BJ (cell line): ENCODE measurements at places on chromosomes 13 and 19. TPM values are rescaled to one million over a fixed set of nuclear protein-coding genes. Genes with fewer than 3 reads are reported as not detected.

- no peak for DNase-seq
Measured at GRCh38 chr19:17555929-17556813, 722 bp downstream of the COLGALT1 start.

GRCh38 chr19:8455018-8455417 lies 10.2 kb downstream of the HNRNPM start:
- DNase-seq = no peak

GRCh38 chr19:47390533-47391488 lies 28.5 kb downstream of the MEIS3 start:
- DNase-seq = no peak

DNA sequence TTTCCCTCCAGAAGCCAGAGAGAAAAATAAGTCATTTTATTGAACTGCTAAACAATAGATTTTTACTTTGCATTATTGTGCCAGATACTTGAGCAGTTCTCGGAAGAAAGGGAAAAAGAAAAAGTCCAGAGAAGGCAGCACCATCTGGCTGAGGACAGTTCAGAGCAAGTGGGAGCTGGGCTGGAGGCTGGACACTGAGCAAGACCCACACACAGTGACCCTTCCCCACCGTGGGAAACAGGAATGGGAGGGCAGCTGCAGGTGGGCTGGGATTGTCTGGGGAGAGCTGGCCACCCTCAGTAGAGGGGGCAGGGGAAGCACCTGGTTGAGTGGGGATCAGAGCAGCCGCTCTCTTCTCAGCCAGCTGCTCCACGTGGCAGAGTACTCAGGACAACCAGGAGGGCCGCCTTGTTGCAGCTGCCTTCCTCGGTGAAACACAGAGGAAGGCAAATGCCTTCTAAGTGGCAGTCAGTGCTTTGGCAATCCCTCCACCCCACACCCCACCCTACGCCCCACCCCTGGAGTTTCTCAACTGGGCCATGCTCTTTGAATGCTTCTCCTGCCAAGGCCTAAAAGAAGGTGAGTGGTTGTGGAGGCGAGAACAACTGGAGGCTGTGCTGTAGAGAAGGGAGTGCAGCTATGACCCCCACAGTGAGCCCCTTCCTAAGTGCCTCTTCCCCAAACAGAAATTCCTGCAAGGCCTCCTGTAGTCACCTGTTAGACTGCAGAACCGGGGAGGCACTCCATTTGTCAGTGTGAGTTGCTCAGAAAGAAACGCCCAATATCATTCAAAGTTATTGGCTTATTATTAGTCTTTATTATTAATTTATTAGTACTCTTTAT lies 179.3 kb downstream of the ZIC5 start:
- DNase-seq = no peak

RGS9BP gene
- 0.11 and 0.12 TPM in 2 replicates for polyA plus RNA-seq

GRCh38 chr19:41376241-41376997 lies at the start of gene TMEM91:
TSS of gene TMEM91 (plus strand) at chr19:41376533. CDS start at chr19:41378310, 1,777 bp downstream.
- DNase-seq = no peak

C19orf38 gene
- polyA plus RNA-seq = 0.20 and 0.26 TPM in 2 replicates

GRCh38 chr13:34425327-34425949 lies 516.6 kb upstream of the NBEA start:
- no peak for DNase-seq

- no peak for DNase-seq
Measured at GRCh38 chr19:51607920-51608562, 22.2 kb downstream of the SIGLEC5 start.

RNF113B gene
- not detected in 2 replicates for polyA plus RNA-seq

EFNA2 gene
- not detected in 2 replicates for polyA plus RNA-seq

GRIK5 gene
- polyA plus RNA-seq = 0.06 and 0.10 TPM in 2 replicates

DNA sequence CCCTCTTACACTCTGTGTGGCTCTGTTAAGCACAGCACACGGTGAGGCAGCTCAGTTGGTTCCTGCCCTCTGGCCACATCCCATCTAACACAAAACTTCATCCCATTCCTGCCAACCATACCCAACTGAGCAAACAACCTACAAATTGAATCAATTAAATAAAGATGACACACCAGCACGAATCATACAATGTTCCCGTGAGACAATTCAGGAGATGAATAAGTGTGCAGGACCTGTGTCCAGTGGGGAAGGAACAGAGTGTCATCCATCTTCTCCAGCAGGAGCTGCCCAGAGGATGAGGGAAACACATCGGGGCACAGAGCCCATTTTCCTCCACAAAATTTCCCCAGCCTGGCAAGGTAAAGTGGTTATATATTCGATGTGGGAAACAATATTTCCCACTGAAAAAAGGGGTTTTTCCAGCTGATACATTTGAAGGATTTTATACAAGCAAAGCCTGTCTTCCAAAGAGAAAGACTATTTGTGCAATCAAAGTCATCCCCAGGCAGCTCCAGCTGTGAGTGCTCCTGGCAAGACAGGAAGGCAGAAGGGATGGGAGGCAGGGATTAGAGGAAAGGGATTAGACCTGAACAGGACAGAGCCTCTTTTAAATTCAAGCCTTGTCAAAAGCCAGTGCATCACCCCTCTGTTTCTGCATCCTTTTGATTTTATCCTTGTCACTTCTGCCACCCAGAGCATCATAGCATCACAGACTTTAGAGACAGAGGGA lies 240.2 kb downstream of the LHFPL6 start:
- no peak for DNase-seq

GRCh38 chr13:67151652-67152051 lies 78.5 kb downstream of the PCDH9 start:
- no peak for DNase-seq

- DNase-seq = no peak
Measured at GRCh38 chr19:38294090-38294489, 10.0 kb upstream of the C19orf33 start.
